ENCODE measurements at places on chromosomes 16 and 17.

GRCh38 chr17:70205401-70205800 is 36.1 kb downstream of the KCNJ2 start:
- DNase-seq: no peak

DNA sequence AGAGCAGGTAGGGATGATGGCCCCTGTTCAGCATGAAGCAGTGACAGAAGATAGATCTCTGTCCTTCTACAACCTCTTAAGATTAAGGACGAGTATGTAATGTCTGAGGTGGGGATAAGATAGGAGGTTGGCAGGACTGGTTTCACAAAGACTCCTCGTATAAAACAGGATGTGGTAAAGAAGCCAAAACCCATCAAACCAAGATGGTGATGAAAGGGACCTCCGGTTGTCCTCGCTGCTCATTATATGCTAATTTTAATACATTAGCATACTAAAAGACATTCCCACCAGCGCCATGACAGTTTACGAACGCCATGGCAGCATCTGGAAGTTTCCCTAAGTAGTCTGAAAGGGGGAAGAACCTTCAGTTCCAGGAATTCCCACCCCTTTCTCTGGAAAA is 27.3 kb downstream of the MIS12 start:
- no peak for DNase-seq

DNA sequence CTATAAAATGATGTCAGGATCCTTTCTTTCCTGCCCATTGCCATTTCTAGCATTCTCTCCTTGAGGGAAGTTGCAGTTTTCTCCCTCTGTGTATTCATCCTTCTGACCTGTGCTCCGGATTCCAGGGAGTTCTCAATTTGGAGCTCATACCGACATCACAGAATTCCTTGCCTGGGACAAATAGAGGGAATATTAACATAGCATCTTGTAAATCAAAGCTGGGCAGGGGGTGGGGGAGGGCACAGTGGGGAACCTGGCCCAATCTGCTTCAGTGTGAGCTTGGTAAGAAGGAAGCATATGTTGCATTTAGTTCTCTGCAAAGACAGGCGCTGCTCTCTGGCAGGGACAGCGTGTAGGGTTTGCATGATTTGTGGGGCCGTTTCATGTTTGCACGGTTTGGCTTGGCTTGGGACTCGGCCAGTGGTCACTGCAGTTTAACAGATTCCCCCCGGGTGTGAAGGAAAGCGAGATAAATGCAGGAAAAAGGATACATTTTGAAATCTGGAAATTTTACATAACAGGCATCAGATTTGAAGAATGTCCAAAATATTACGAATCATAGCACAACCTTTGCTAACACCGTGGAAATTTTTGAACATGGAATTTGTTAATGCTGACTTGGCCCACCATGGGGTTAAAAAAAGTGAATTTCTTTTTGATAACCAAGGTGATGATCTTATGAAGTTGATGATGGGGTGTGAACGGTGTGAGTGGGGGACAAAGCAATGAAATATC is 178.0 kb downstream of the WWOX start:
- DNase-seq: no peak

GRCh38 chr17:41167561-41167960 is 460 bp downstream of the KRTAP4-3 start:
- DNase-seq: no peak

DNA sequence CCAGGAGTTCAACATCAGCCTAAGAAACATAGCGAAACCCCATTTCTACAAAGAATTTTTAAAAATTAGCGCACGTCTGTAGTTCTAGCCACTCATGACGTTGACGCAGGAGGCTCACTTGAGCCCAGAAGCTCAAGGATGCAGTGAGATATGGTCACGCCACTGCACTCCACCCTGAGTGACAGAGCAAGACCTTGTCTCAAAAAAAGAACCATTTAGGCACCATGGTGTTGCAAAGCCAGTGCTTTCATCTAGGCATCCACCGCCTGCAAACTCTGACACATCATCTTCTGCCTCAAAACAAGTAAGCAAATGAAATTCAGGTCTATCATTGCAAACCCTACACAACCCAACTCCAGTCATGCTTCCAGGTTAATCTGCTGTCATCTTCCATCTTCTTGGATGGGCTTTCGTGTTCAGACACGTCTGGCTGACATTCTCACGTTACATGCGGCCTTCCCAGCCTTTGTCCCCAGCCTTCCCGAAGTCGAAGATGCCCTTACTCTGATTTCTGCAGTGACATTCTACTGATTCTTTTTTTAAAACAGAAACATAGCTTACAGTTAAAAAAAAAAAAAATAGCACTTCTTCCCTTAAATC is 8.9 kb downstream of the ANKRD11 start:
- DNase-seq: no peak

DNA sequence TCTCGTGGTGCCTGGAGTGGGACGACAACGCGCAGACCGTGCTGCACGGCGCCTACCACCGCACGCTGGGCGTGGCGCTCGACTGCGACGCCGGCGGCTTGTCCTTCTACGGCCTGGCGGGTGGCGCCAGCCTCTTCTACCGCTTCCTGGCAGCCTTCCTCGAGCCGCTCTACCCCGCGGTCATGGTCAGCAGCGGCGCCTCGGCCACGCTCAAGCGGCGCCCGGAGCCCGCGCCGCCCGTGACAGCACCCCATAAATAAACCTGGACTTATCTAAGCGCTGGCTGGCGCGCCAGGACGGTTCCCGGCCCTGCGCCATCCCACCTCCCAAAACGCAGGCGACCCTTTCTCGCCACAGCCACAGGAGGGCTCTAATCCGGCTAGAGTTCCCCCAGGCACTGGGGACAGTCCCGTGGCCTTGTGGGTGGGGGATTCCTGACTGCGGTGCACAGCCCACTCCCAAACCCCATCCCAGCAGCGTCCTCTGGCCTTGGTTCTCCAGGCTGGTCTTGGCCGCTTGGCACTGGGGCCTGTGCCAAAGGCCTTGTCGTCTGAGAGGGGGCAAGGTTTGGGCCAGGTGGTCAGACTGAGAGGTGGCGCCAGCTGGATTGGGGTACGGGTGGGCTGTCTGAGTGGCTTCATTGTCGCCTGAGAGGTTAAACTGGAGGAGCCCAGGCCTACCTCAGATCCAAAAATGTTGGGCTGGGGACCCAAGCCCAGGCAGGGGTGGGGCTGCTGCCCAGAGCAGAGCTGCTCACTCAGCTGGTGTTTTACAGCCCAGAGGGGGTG is 10.1 kb upstream of the SLC16A5 start:
- no peak for DNase-seq

GRCh38 chr17:70091005-70091568 is 16.1 kb downstream of the KCNJ16 start:
- DNase-seq: no peak

- DNase-seq: no peak
Measured at GRCh38 chr16:49575346-49576172, 202.0 kb downstream of the C16orf78 start.

GRCh38 chr17:75492555-75493168 is 22.7 kb downstream of the CASKIN2 start:
- no peak for DNase-seq

- DNase-seq: peak; percentile 16
Measured at GRCh38 chr17:57898487-57899311, 48.9 kb upstream of the MRPS23 start.

- no peak for DNase-seq
Measured at GRCh38 chr16:8866118-8866883, 2.5 kb downstream of the CARHSP1 start.

DNA sequence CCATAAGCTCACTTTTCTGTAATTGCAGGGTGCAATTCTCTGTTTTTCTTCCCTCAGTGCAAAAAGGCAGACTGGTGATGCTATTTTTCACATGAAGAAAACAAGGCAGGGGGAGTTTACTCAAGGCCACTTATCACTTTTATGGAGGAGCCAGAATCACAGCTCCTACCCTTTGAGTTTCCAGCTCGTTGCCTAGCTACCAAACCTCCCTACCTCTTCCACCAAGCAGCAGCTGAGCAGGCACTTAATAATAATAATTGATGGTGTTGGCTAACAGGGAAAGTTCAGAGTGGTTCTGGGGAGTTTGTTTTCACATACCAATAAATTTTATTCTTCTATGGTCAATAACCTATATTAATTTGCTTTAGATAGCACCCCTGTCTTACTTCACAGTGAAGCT is 31.9 kb upstream of the MPHOSPH6 start:
- no peak for DNase-seq

DNA sequence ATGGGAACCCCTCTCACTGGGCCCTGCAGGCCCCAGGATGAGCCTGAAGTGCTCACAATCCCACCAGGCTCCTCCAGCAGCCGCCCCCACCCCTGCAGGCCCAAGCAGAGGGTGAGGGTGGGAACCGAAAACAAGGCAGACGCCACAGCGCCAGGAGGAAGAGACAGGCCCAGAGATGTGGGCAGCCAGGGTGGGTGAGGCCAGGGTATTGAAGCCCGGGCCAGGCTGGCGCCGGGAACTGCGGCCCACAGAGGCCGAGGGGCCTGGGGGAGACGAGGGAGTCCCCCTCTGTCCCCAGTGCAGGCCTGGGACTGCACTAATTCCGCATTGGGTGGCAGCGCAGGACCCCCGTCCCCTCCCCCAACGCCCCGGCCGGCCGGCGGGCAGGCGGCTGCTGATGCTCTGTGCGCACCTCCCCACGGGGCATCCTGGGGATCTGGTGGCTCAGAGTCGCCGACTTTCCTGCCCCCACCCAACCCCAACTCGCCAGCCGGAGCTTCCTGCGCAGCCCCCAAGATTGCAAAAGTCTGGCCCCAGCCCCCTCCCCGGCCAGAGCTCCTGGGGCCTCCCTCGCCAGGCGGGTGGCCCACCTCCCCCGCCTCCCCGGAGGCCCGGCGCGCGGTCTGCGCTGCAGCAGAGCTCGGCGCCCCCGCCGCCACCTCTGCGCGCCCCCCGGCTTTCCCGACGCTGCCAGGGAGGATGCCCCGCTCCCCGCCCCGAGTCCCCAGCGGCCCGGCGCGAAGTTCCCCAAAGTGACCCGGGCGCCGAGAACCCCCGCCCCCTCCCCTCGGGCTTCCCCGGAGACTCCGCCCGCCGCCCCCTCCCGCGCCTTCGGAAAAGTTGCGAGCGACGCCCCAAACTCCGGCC is 107.8 kb downstream of the ENGASE start:
- DNase-seq: no peak

GRCh38 chr16:1691956-1692355 is 13.9 kb downstream of the JPT2 start:
- peak; percentile 89 for DNase-seq

Data from brain microvascular endothelial cell (primary cell).